ENCODE measurements at places on chromosomes 2 and 18. TPM values are rescaled to one million over a fixed set of nuclear protein-coding genes. Genes with fewer than 3 reads are reported as not detected.

DNA sequence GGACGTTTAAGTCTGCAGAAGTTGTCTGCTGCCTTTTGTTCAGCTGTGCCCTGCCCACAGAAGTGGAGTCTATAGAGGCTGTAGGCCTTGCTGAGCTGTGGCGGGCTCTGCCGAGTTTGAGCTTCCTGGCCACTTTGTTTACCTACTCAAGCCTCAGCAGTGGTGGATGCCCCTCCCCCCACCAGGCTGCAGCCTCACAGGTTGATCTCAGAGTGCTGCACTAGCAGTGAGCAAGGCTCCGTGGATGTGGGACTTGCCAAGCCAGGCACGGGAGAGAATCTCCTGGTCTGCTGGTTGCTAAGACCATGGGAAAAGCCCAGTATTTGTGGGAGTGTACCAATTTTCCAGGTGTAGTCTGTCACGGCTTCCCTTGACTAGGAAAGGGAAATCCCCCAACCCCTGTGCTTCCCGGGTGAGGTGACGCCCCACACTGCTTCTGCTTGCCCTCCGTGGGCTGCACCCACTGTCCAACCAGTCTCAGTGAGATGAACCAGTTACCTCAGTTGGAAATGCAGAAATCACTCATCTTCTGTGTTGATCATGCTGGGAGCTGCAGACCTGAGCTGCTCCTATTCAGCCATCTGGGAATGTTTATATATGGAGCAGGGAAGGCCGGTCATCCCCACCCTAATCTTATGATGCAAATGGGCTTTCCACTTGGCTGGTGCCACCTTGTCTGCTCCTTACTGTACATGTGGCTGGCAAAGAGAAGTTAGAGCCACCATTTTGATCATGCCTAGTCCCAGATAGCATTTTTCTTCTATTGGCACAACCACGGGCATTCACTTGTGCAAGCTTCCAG, 156.9 kb upstream of the ITGA6 start:
- H3K27me3 ChIP-seq: no peaks in the 10 kb centered on the region
- peak; percentile 60 for DNase-seq
- no peak overlapping the region for H3K27ac ChIP-seq
- H3K4me3 ChIP-seq: no peak overlapping the region

DNA sequence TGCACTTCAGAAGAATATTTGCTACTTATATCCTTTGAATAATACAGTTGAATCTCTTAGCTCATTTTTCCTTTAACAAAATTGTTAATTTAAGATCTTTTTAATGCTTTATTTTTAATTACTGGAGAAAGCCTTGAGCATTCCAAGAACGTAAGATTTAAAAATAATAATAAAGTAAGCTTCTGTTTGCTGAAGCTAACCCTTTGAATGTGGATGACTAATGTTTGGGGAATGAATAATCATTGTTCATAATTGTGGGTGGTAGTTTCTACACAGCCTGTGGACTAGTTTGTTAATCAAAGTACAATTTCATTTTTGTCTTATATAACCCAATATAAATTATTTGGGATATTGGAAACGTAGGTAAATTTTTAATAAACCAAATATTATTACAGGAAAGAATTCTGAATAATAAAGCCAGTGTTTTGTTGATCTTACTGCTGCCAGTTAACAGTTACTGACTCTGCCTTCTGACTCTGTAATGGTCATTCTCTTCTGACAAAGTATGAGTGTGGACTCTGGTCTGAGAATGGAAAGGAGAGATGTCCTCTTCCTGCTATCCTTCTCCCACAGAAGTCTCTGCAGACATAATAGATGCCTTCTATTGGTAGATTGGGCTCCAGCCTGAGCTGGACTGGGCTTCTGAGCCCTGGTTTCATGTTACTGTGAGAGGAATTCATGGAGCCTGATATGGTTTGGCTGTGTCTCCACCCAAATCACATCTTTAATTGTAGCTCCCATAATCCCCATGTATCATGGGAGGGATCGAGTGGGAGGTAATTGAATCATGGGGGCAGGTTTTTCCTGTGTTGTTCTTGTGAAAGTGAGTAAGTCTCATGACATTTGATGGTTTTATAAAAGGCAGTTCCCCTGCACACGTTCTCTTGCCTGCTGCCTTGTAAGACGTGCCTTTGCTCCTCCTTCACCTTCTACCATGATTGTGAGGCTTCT, 292.7 kb upstream of the SLC39A10 start:
- H3K36me3 ChIP-seq: no peaks in the 10 kb centered on the region
- H3K27ac ChIP-seq: no peak overlapping the region
- H3K27me3 ChIP-seq: no peaks in the 10 kb centered on the region

CCDC85A gene
- total RNA-seq: 1.1 TPM

GPR39 gene
- total RNA-seq: 38.5 TPM

DNA sequence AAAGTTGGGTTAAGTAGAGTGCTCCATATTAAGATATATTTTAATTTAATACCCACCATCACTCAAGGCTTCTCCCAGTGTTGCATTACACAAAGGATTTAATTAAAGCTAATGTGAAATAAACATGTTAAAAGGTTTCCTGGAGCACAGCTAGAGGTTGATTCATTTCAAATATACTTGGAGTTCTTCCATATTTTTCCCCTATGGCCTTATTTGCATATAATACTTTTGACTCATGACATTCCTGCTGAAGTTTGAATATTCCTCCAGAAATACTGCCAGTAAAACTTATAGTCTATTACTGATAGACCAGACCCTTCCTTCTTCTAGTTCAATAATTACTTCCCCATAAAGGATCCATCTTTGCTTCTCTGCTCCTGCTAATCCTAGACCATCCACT, 227.5 kb downstream of the GULP1 start:
- H3K27ac ChIP-seq: no peak overlapping the region
- no peak for DNase-seq
- no peak overlapping the region for H3K4me3 ChIP-seq
- no peaks in the 10 kb centered on the region for H3K36me3 ChIP-seq

GRCh38 chr2:32456808-32457207, 100.0 kb downstream of the BIRC6 start:
- H3K4me3 ChIP-seq: no peak overlapping the region
- H3K27me3 ChIP-seq: no peaks in the 10 kb centered on the region
- no peak for DNase-seq
- H3K4me1 ChIP-seq: no peaks in the 10 kb centered on the region
- H3K27ac ChIP-seq: no peak overlapping the region

CASP8 gene
- total RNA-seq: 37.3 TPM

DNA sequence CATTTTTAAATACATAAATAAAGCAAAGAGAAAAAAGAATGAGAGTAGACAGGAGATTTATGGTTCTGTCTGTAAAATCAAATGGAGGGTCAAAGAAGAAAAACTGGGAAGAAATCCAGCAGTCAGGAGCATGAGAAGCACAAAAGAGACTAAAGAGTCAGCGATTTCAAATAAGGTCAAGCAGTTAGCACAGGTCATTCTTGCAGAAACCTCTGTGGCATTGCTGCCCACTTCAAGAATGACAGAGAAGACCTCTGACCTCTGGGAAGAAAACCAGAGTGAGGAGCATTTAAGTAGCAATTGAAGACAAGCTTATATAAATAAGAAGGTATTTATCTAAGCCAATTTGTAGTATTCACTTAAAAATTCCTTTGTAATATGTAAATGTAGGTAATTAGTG, 172.0 kb upstream of the SPOPL start:
- H3K36me3 ChIP-seq: no peaks in the 10 kb centered on the region
- H3K4me1 ChIP-seq: no peaks in the 10 kb centered on the region
- no peak overlapping the region for H3K27ac ChIP-seq
- DNase-seq: no peak

GRCh38 chr2:5940596-5941535, 248.7 kb downstream of the SOX11 start:
- no peaks in the 10 kb centered on the region for H3K4me1 ChIP-seq
- H3K27me3 ChIP-seq: no peaks in the 10 kb centered on the region
- DNase-seq: no peak
- no peak overlapping the region for H3K27ac ChIP-seq

GRCh38 chr2:109499566-109499965, 114.2 kb downstream of the SEPTIN10 start:
- H3K27ac ChIP-seq: no peak overlapping the region
- no peak overlapping the region for H3K4me3 ChIP-seq
- no peaks in the 10 kb centered on the region for H3K4me1 ChIP-seq
- DNase-seq: no peak

DNA sequence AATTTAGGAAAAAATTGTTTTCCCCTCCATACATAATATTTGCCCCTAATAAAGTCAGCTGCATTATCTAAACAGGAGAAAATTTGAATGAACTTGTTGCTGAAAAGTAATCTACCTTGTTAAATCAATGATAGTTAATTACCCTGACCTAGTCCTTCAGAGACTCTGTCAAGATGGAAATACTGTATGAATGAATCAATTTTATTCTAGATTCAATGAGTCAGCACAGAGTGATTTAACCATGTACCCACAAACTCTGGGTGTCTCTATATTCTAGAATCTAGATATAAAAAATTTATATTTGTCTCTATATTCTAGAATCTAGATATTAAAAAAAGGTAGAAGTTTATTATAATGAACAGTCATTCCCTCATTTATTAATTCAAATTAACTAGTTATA, 36.2 kb downstream of the NDUFAF7 start:
- H3K27ac ChIP-seq: no peak overlapping the region
- no peak for DNase-seq
- no peaks in the 10 kb centered on the region for H3K4me1 ChIP-seq
- H3K27me3 ChIP-seq: no peaks in the 10 kb centered on the region

RFTN2 gene
- 1.3 TPM for total RNA-seq

DNA sequence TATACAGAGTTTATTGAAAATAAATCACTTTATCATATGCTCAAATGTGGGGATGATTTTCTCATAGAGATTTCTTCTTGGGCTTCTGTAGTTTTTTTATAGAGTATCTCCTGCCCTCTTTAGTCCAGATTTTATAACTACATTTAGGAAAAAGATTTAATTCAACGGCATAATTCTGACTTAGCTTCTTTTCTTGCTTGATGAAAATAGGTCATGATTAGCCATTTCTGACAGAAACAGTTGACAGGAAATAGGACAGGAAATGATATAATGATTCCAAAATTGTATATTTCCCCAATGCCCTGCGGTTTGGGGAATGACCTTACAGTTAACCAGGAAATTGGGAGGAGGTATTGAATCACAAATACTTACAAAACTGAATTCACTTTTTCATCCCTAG, 1531.9 kb upstream of the ACVR2A start:
- H3K4me3 ChIP-seq: no peak overlapping the region
- H3K27me3 ChIP-seq: no peaks in the 10 kb centered on the region
- no peak overlapping the region for H3K27ac ChIP-seq
- H3K36me3 ChIP-seq: no peaks in the 10 kb centered on the region

- DNase-seq: no peak
- no peak overlapping the region for H3K4me3 ChIP-seq
- H3K36me3 ChIP-seq: no peaks in the 10 kb centered on the region
- H3K27ac ChIP-seq: peak overlapping the region; percentile 9
- H3K27me3 ChIP-seq: no peaks in the 10 kb centered on the region
Observed at GRCh38 chr2:217916504-217917254, 86.1 kb downstream of the TNS1 start.

DNA sequence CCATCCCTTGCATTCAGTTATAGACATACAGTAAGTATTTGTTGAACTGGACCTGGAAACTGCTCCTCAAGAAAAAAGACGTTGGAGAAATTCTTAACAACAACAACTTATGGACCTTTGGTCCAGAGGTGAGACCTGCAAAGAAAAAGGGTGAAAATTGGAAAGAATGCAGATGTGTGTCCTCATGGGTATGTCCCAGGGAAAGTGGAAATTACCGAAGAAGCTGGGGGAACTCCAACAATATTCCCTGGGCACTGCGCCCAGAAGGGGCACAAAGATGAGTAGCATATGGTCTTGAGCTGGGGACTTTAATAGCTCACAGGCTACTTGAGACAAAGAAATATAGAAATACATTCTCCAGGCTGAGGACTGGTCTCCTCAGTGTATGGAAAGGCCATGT, 35.5 kb upstream of the YWHAQ start:
- no peak overlapping the region for H3K27ac ChIP-seq
- no peaks in the 10 kb centered on the region for H3K36me3 ChIP-seq
- no peak overlapping the region for H3K4me3 ChIP-seq
- DNase-seq: no peak
- H3K27me3 ChIP-seq: no peaks in the 10 kb centered on the region

- H3K4me1 ChIP-seq: no peaks in the 10 kb centered on the region
- no peaks in the 10 kb centered on the region for H3K27me3 ChIP-seq
- no peak overlapping the region for H3K4me3 ChIP-seq
- H3K27ac ChIP-seq: no peak overlapping the region
- no peak for DNase-seq
Observed at GRCh38 chr18:77737405-77737804, 487.8 kb downstream of the GALR1 start.

FTCDNL1 gene
- 1.4 TPM for total RNA-seq

DNA sequence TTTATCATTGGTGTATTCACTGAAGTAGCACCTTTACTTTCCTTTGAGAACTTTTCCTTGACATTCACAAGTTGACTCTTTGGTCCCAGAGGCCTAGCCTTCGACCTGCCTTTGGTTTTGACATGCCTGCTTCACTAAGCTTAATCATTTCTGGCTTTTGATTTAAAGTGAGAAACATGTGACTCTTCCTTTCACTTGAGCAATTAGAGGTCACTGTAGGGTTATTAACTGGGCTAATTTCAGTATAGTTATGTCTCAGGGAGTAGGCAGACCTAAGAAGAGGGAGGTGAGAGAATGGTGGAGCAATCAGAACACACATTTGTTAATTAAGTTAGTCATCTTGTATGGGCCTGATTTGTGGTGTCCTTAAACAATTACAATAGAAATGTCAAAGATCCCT, 1040.7 kb upstream of the SLC39A10 start:
- H3K4me1 ChIP-seq: no peaks in the 10 kb centered on the region
- no peaks in the 10 kb centered on the region for H3K27me3 ChIP-seq
- H3K4me3 ChIP-seq: no peak overlapping the region
- DNase-seq: no peak
- no peaks in the 10 kb centered on the region for H3K36me3 ChIP-seq
- no peak overlapping the region for H3K27ac ChIP-seq

DNA sequence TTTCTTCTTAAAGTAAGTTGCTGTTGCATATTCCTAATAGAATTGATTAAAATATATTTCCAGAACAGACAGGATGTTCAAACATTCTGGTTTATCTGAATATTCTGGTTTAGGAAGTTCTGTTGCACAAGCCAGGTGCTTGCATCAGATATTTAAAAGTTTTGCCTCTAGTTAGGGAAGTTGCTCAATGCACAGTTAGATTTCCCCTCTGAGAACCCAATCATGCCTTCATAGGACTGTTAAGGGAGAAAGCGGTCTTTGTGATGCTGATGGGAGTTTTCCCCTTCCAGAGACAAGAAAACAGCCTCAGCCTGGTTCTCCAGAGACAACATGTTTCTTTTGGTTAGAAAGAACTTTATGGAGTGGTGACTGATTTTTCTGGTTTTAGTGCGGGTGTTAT, 65.6 kb upstream of the REV1 start:
- H3K36me3 ChIP-seq: no peaks in the 10 kb centered on the region
- DNase-seq: no peak
- H3K27ac ChIP-seq: no peak overlapping the region
- no peaks in the 10 kb centered on the region for H3K4me1 ChIP-seq
- no peaks in the 10 kb centered on the region for H3K27me3 ChIP-seq

GRCh38 chr2:64454386-64455332, 697 bp downstream of the LGALSL start:
- peaks cover 6% of the 10 kb centered on the region for H3K4me1 ChIP-seq
- H3K27ac ChIP-seq: peak overlapping the region; percentile 89
- peak; percentile 43 for DNase-seq
- H3K4me3 ChIP-seq: peak overlapping the region; percentile 86

- H3K36me3 ChIP-seq: no peaks in the 10 kb centered on the region
- no peaks in the 10 kb centered on the region for H3K4me1 ChIP-seq
- no peak overlapping the region for H3K27ac ChIP-seq
- no peak overlapping the region for H3K4me3 ChIP-seq
- DNase-seq: no peak
Observed at GRCh38 chr2:15826273-15826717, 114.1 kb upstream of the MYCN start.

C2orf80 gene
- not detected for total RNA-seq

ZNF407 gene
- 54.5 TPM for total RNA-seq

Measured in Peyer's patch (tissue), 4 donors.